ENCODE measurements at places on chromosomes 16 and 17.
A peak's percentile ranks its signal among the peaks of the same experiment; 100 is the strongest.

- DNase-seq = no peak
Measured at GRCh38 chr16:84279881-84280280, 14.8 kb upstream of the WFDC1 start.

DNA sequence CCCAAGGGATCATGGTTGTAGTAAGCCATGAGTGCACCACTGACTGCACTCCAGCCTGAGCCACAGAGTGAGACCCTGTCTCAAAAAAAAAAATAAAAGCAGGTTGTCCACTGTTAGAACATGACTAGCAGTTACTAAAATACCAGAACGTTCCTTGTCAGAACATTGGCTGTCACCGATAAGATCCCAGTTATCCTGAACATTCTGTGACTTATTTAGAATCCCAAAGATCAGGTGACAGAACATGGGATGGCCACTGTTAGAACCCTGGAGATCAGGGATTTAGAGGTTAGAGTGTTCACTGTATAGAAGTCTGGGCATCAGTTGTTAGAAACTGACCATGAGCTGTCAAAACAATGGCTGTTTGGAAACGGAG is 8.6 kb downstream of the CES4A start:
- no peak for DNase-seq

DNA sequence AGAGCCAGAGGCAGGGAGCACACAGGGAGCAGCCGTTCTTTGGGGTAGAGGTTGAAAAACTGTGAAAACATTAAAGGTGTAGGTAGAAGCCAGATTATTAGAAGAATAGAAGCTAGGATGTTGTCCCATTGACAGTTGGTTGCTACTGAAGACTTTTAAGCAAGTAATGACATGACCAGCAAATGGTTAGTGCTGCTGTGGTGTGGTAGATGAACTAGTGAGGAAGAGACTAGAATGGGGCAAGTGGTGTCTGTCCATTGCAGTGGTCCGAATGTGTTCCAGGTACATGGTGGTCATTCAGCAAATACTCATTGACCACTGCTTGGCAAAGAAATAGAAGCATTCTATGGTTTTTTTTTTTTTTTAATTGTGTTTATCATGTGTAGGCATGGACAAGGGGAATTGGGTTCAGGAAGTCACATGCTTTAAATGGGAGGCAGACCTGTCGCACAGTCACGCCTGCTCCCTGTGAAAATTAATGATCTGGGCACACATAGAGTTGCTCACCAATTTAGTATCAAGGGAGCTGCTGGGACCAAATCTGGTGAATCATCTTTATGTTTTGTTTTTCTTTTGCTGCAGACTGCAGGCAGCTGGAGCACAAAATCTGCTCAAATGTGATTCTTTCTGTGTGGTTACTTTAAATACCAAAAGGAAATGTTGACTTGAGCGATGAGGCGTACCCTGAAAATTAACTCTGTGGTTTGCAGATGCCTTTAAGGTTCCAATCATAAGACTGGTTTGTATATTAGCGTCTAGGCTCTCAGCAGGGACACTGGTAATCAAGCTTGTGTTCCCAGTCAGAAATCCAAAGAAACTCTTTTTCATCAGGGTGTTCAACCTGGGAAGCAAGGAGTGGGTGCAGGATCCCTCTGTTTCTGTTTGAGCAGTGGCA is 30.7 kb downstream of the YPEL2 start:
- no peak for DNase-seq

DNA sequence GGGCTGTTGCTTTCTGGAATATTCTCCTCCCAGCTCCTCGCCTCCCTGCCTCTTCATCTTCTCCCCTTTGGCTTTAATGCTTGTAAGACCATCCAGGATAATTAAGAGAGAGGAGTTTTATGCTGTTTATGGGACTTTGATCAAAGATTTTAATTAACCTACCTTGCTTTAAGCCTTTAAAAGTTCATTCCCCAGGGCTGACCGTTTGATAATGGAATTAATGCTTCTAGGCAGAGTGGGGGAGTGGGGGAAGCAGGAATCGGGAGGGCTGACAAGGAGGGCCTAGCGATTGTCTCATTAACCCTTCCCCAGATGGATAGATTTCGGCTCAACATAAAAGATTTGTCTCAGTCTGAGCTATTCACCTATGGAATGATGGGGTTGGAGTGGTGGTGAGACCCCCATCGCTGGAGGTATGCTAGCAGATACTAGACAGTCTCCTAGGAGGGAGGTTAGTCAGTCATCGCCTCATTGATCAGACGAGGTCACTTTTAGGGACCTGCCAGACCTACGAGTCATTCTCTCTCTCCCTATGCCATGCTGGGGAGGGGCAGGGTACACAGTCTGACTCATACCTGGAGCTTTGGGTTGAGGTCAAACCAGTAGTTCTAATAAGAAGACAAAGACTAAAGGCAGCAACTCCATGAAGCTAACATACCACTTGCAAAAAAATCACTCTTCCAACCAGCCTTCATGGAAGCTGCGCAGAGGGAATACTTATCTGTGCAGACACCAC is 236.6 kb upstream of the NLRP1 start:
- DNase-seq = no peak

DNA sequence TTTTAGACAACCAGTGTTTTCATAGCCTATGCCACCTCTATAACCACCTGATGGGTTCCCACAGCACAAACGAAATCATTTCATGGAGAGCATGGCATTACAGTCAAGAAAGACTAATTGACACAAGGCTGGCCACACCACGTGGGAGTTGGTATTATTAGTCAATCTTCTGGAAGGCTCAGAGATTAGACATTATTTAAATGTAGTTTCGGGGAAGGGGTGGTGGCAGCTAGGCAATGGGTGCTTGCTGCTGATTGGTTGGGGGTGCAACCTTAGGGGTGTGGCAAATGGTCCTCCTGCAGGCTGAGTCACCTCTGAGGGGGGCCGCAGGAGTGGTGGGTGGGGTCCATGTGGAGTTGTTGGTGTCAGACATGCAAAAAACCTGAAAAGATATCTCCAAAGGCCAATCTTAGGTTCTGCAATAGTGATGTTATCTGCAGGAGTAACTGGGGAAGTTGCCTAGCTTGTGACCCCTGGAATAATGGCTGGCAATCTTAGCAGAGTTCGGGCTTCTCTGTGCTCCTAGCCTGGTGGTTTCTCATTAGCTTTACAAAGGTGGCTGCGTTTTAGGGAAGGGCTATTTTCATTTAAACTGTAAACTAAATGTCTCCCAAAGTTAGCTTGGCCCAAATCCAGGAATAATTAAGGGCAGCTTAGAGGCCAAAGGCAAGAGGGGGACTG is 4.6 kb downstream of the TEN1 start:
- DNase-seq = no peak

GRCh38 chr17:77160091-77160874 is 19.5 kb downstream of the SEC14L1 start:
- DNase-seq = no peak

DNA sequence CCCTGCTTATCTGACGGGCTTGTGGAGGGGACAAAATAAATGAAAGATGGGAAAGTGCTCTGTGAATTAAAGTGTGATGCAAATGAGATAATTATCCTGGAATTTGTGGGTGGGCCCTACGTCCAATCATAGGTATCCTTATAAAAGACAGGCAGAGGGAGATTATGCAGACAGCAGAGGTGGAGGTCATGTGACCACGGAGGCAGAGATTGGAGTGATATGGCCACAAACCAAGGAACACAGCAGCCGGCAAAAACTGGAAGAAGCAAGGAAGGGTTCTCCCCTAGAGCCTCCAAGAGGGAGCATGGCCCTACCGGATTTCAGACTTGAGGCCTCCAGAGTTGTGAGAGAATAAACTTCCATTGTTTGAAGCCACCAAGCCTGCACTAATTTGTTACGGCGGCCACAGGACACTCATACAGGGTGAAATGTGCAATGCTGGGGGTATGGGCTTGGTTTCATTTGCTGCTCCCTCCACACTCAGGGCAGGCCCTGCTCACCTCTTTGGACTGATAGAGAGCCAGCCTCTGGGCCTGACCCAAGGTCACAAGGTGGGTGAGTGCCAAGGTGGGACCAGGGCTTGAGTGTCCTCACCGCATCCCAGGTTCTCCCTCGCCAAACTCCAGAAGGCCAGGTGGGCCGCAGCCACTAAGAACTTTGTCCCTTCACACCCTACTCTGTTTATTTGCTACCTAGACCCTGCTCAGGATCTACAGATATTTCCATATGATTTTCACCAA is 149.6 kb upstream of the TNRC6C start:
- no peak for DNase-seq

GRCh38 chr17:27523712-27524111 is 67.5 kb downstream of the KSR1 start:
- DNase-seq = no peak

GRCh38 chr16:66652661-66653360 is 43.7 kb downstream of the CMTM4 start:
- DNase-seq = no peak

DNA sequence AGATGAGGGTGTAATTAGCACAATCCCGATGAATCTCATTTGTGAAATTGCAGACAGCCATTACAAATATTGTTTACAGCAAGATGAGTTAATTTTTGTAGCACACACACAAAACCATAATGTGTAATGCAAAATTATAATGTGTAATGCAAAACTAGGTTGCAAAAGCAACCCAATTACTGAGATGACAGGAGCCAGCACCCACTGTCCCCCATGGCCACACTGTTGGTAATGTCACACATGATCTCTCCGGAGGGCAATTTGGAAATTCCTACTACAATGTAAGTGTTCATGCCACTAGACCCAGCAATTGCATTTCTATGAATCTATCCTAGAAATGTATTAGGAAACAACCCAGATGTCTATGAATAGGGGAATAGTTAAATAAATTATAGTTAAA is 76.9 kb downstream of the MARF1 start:
- no peak for DNase-seq

DNA sequence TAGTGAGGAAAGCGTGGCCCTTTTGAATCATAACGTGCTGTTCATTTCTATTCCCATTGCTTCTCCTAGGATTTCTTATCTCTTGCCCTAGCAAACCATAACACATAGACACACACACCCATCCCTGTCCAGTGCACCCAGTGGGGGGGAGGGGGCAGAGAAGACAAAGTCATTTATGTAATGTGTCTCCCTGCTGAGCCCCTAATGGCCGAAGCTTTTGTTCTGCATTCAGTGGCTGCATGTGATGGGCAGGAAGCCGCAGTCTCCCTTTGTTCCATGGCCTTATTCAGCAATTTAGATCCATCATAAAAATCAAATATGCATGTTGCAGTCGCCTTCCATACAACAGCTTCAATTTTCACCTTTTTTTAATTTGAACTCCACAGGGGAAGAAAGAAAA is 325.4 kb downstream of the ZFHX3 start:
- DNase-seq = no peak

DNA sequence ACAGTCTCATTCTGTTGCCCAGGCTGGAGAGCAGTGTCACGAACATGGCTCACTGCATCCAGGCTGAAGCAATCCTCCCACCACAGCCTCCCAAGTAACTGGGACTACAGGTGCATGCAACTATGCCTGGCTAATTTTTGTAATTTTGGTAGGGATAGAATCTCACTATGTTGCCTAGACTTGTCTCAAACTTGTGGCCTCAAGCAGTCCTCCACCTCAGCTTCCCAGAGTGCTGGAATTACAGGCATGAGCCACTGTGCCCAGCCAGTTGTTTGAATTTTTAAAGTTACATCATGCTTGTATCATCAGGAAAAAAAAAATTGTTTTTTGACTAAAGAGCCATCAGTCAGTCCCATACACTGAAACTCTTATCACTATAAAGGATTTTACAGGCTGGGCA is 17.1 kb upstream of the VPS4A start:
- DNase-seq = no peak

GRCh38 chr17:50318501-50319285 is 27.2 kb upstream of the XYLT2 start:
- DNase-seq = no peak

- peak; percentile 8 for DNase-seq
Measured at GRCh38 chr17:58447039-58447975, 30.0 kb upstream of the RNF43 start.

DNA sequence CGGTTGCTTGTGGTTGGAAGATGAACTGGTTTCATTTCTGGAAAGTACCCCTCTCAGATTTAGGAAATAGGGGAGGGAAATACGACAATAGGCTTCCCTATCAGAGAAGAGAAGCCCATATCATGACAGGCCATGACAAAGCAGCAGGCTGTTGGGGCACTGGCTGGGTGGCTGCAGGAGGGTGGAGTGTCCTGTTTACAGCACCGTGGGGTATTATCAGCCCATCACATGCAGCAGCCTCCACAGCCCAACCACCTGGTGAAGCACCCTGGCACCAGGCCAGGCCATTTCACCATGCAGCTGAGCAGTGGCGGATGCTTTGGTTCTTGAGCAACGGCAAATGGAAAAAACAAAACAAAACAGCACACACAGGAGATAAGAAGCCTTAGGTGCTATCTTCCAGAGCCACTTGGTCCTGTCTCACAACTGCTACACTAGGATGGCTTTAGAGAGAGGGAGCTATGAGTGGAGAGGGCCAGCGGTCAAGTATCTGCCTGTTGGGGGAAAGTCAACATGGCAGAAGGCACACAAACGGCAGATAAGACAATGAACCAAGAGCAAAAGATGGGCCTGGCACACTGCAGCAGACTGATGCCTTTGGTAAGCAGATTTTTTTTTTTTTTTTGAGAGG is 24.2 kb downstream of the FAM117A start:
- DNase-seq = peak; percentile 88

GRCh38 chr16:88382491-88383400 is at the start of gene ZNF469:
Gene ZNF469 (plus strand): TSS chr16:88382959. CDS start chr16:88427471, 44,512 bp downstream.
- DNase-seq = no peak

GRCh38 chr17:27256225-27257030 is 37.5 kb upstream of the WSB1 start:
- no peak for DNase-seq

DNA sequence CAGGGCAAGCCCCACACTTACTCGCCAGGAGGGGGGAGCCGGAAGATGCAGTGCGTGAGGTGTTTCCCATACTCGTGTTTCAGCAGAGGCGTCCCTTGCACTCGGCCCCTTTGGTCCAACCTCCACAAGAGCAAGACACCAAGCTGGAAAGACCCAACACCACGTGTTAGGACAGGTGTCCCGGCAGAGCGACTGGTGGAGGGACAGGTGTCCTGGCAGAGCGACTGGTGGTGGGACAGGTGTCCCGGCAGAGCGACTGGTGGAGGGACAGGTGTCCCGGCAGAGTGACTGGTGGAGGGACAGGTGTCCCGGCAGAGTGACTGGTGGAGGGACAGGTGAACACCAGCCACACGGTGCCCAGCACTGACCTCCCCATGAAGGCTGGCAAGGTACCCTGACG is 19.4 kb downstream of the IFT140 start:
- no peak for DNase-seq

GRCh38 chr17:7745748-7746470 is 28.4 kb downstream of the DNAH2 start:
- DNase-seq = no peak

- DNase-seq = no peak
Measured at GRCh38 chr17:26766743-26767142, 527.2 kb upstream of the WSB1 start.

DNA sequence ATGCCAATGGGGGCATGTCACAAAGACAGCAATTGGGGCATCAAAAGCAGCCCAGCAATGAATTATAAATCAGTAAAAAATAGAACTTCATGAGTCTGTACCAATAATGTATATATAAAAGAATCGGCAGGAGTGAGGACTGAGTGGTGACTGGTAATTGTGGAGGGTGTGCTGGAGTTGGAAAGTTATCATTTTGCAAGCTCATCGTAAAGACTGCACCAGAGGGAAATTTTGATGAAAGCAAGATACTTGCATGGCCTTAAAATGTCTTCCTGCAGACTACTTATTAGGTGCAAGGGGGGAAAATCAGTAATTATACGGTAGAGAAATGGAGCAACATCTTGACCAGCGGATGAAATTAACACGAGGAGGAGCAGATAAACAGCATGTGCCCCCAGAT is 138.9 kb downstream of the AATF start:
- DNase-seq = no peak
